Occipital lobe (tissue), 3 donors: ENCODE measurements at places on chromosomes 4 and X. TPM values are rescaled to one million over a fixed set of nuclear protein-coding genes. Genes with fewer than 3 reads are reported as not detected.

Gene CFAP99
- not detected for total RNA-seq

GRCh38 chrX:124333862-124334261 lies 1.4 kb downstream of the TEX13D start:
- DNase-seq: no peak

DNA sequence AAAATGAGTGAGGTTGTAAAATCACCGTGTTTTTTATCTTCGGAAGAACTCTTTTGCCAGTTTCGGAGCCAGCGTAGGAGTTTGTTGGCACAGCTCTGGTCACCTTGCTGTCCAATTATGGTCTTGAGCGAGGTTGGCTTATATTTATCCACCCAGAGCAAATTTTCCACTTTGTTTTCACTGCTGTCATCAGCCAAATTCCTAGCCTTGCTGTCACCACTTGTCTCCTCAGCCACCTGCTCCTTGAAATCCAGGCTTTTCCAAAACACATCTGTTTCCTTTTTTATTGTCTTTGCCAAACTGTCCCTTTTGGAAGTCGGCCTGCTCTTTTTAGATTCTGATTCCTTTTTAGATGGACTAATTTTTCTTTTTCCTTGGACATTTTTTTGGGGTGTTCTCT lies 57.6 kb downstream of the RFC1 start:
- DNase-seq: no peak

GRCh38 chr4:6560416-6561172 lies 14.4 kb upstream of the MAN2B2 start:
- no peak for DNase-seq

Gene SLC9B1
- 10.8 TPM for total RNA-seq

DNA sequence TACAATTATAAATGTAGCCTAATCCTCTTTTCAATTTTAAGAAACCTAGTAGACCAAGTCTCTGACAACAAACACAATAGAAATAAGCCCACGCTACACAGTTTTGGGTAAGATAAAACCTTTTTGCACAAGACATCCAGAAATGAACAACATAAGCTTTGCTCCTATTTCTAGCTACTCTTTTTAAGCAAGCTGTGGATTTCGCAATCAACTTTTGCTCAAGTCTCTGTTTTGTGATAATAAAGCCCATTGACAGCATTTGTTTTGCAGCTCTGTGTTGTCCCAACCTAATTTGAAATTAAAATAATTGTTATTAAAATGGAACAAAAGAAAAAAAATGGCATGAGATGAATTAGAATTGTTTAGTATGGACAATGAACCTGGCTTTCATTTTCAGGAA lies 287.9 kb upstream of the PUDP start:
- no peak for DNase-seq

DNA sequence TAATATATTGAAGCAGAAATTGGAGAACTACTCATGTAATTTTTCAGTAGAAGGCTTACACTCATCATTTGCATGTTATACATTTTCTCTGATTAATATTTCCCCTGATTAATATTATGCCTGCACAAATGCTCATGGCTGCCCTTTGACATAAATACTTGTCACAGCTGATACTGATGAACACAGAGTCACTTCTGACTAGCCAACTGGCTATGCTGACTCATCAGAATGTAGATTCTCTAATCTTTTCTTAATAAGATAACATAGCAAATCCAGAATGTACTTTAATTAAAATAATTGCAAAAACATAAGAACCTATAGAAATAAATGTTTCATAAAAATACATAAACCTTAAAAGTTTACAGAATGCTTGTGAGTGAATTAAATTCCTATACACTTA lies 52.4 kb upstream of the C4orf54 start:
- DNase-seq: no peak

GRCh38 chrX:47226531-47227333 lies 6.1 kb upstream of the USP11 start:
- no peak for DNase-seq

DNA sequence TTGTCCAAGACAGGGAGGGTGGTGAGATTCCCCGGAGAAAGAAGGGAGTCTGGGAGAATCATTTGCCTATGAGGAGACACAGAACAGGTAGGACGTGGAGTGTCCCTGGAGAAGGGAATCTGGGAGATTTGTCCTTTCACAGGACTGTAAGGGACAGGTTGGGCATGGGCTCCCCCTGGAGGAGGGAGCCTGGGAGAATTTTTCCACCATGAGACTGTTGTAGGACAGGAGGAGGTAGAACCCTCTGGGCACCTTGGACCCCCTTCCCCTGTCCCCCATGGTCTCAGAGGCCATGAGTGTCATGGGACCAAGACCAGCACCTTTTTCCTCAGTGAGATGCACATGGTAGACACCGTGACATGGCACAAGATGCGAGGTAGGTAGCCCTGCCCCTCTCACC lies 2.8 kb downstream of the PORCN start:
- no peak for DNase-seq

DNA sequence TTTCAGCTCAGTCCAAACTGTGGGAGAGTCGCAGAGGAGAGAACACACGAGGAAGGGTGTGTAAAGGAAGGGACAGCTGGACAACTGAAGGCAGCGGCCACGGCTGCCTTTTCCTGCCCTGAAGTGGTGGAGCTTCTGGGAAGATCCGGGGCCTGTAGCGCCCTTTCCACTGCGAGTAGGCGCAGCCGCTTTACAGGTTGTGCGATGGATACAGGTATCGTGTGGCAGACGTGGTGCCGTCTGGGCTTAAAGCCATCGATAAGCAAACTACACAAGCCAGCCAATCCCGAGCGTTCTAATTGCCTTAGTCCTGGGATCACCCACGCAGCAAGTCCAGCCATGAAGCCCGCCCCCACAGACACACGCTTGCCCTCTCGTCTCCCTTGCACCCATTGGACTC lies 15.4 kb downstream of the NKX6-1 start:
- no peak for DNase-seq

- no peak for DNase-seq
Observed at GRCh38 chr4:2847302-2847871, 3.7 kb downstream of the ADD1 start.

GRCh38 chrX:71117358-71117757 lies 1.0 kb upstream of the MED12 start:
- DNase-seq: no peak

GRCh38 chrX:85930099-85930498 lies 117.3 kb downstream of the CHM start:
- DNase-seq: no peak

Gene TMEM165
- total RNA-seq: 109 TPM

- no peak for DNase-seq
Observed at GRCh38 chr4:184596617-184597185, 52.5 kb downstream of the CASP3 start.

Gene NAA11
- total RNA-seq: not detected

DNA sequence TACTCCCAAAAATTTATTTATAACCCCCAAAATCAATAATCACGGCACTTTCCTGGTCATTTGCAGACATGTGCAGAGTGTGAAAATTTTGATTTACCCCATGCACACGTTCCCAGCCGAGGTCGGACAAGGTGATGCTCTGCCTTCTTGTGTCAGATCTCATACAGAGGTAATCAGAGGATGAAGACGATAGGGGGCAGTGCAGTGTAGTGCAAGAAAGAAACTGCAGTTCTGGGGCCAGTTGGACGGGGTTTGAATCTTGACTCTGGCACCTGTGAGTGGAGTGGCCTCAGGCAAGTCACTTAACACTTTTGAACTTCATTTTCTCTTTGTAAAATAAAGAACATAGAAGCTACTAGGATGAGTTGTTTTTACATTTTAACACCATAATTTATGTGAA lies 88.4 kb downstream of the FRMPD3 start:
- no peak for DNase-seq

Gene UPF3B
- total RNA-seq: 3.0 TPM

GRCh38 chrX:29890004-29890403 lies 325.4 kb upstream of the MAGEB2 start:
- no peak for DNase-seq

GRCh38 chr4:174107746-174108354 lies 175.6 kb downstream of the FBXO8 start:
- DNase-seq: no peak

GRCh38 chr4:54371173-54371572 lies 142.1 kb downstream of the PDGFRA start:
- no peak for DNase-seq

DNA sequence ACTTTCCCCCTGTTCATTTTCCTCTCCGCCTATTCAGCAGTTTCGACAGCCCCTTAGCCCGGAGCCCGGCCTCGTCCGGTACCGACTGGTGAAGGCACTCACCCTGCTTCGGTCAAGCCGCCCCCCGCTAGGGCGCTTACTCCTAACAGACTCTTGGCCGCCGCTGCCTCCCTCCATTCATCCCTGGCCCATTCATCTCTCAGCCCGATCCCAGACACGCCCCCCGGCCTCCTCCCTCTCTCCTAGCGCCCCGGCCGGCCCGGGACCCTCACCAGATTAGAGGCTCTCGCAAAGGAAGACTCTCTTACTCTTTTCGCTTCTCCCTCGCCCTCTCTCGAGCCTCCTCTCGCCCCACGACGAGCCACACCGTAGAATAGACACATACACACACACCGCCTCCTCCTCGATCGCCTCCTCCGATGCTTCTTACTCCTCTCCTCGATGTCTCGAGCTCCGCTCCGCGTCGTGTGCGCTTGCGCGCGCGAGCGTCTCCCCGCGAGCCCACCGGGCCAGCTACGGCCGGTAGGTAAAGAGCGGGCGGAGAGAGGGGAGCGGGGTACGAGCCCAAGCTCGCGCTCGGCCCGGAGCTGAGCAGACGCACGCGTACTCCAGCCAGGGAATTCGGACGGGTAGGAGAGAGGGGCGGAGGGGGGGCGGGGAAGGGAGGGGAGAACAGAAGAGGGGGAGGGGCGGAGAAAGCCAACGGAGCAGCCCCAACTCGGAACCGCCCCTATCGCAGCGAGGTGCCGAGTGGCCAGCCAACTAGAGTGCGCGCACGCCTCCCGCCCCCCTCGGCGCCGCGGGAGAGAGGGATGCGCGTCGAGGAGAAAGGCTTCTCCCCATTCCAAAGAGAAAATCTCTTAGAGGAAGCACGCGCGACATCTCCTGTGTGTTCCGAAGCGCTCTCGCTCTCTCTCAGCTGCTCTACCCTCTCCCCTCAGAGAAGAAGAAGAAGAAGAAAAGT lies at the start of gene WNK3:
WNK3 (minus strand) TSS at position 633 of the 964 bp plus-strand sequence.
- peak; percentile 72 for DNase-seq

DNA sequence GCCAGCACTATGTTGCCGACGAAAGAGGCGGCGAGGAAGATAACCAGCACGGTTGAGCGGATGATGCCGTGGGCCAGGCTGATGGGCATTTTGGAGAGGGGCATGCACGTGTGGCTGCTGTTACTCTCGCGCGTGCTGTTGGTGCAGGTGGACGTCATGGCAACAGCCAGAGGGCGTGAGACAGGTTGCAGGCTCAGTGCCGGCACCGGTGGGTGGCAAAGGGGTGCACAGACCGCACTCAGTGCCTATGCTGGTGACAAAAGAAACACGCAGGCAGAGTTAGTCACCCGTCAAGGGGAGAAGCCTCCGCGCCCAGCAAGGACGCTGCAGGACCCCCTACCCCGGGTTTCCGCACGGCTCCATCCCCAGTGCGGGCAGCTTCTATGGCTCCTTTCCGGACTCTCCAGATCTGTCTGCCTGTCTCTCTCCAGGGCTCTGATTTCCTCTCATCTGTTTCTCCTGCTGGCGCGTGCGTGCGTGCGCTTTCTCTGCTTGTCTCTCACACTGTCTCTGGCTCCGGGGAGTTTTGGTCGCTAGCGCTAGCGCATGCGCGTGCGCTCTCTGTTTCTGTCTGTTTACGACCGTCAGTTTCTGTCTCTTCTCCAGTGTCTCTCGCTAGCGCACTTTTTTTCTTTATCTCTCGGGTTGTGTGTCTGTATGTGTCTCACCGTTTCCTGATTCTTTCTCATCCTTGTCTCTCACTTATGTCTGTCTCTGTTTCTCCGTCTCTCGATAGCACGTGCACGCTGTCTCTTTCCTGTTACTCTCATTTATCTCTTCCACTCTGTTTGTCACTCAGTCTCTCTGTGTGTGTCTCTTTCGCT lies 2.1 kb downstream of the GPR101 start:
- DNase-seq: peak; percentile 0

DNA sequence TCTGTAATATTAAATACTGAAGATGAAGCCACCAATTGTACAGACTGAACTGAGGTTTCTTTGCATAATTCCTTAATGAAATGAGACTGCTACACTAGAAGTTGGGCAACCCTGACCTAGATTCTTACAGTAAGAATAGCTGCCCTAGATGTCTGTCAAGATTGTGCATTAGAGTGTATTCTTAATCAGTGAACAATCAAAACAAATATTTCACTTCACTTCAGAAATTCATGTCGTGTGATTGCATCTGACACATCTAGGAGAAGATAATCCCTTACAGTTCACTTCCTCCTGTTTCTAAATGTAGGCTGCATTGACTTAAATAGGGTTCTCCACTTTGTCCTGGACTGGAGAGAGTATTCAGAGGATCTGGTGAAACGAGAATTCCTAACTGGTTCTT lies 283.1 kb downstream of the HNRNPD start:
- no peak for DNase-seq

GRCh38 chr4:184787766-184788503 lies 37.8 kb downstream of the ACSL1 start:
- DNase-seq: no peak

DNA sequence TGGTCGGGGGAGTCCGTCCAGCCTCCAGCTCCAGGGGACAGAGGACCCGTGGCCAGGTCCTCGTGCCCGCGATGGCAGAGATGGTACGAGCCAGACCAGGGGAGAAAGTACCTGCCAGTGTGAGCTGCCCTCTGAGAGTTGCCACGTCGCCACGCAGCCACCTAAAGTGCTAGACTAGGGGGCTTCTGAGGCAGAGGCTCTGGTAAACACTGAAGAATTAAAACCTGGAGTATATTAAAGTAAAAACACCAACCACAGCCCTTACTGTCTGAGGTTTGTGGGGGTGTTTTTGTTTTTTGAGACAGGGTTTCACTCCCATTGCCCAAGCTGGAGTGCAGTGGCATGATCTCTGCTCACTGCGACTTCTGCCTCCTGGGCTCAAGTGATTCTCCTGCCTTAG lies 60.1 kb upstream of the SORCS2 start:
- no peak for DNase-seq

GRCh38 chr4:112127803-112128202 lies 17.5 kb upstream of the FAM241A start:
- no peak for DNase-seq

Gene SRPK3
- total RNA-seq: 0.16 TPM

GRCh38 chr4:82890528-82890900 lies 439 bp downstream of the SEC31A start:
- no peak for DNase-seq

Gene CXXC4
- 128 TPM for total RNA-seq

Gene SPP1
- 190 TPM for total RNA-seq

DNA sequence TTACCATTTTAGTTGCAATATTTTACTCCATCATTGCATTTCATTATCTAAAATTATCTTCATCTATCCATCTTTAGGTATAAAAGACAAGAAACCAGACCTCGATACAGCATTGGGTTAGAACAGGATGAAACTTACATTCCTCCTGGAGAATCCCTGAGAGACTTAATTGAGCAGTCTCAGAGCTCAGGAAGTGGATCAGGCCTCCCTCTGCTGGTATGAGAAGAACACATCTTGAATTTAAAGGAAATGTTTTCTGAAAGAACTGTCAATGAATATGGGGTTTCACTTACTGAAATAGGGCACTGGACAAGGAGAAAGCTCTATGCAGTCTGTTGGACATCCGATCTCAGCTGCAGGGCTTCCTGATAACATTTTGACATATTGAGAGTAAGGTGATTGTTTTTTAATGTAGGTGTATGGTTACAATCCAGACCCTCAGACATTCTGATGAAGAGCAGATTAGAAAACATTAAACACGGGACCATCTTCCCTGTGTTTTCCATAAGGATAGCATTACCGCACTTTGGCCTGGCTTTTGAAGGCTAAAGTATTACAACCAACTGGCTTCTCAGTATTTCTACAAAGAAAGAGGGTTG lies 367.2 kb downstream of the BMPR1B start:
- peak; percentile 21 for DNase-seq
